NCI-H1417 (cell line): ENCODE measurements at places on chromosomes 3 and 15.

- DNase-seq, result no peak
These were observed 253 bp downstream of the IFT80 start for GRCh38 chr3:160398820-160399124.

DNA sequence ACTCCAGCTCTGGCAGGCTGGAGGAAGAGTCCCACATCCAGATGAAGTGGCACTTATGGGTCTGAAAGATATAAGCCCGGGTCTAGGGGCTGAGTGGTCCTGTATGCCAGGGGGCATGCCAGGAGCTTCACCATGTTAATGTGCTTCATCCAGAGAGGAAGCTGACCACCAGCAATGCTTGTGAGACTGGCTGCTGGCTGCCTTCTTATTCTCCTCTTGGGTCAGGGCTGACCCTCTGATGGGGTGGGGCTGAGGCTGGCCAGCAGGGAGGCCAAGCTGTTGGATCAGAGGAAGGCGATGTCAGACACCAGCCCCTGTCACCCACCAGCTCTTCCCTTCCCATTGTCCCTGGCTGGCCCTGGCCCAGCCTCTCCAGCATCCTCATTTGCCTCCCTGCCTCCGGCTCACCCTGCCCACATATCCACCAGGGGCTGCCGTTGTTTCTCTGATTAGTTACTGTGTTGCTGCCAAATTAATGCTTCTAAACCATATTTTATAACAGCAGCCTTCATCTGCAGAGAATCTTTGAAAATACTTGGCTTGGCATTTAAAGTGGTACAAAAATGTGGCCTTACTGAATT lies 20.4 kb upstream of the PSTPIP1 start:
- no peak for DNase-seq

GRCh38 chr15:37574985-37575384 lies 359.5 kb upstream of the TMCO5A start:
- no peak for DNase-seq

- DNase-seq, result no peak
These were observed 553.8 kb downstream of the MAGI1 start for GRCh38 chr3:65484964-65485363.

- DNase-seq, result no peak
These were observed 160.6 kb upstream of the RGMA start for GRCh38 chr15:93249623-93250022.

GRCh38 chr15:60428935-60429334 lies 31.1 kb upstream of the ANXA2 start:
- DNase-seq, result no peak

DNA sequence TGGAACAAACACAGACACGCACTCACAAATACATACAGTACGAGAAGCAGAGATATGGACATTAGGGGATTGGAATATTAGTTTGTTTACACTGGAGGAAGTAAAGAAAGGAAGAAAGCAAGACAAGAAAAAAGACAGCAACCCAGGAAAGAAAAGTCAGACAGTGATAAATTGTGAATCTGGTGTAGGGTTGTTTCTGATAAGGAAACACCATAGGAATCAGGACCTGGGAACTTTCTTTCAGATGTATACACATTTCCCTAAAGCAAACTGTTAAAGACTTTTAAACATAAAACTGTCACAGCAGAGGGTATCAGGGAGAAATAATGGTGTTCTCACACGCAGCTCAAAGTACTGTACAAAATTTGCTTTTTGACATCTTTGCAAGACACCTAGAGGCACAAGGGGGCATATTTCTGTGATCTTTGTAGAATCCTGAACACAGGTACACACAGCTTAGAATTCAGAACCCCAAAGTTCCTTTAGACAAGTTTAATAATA lies 153.7 kb downstream of the TUSC7 start:
- no peak for DNase-seq

DNA sequence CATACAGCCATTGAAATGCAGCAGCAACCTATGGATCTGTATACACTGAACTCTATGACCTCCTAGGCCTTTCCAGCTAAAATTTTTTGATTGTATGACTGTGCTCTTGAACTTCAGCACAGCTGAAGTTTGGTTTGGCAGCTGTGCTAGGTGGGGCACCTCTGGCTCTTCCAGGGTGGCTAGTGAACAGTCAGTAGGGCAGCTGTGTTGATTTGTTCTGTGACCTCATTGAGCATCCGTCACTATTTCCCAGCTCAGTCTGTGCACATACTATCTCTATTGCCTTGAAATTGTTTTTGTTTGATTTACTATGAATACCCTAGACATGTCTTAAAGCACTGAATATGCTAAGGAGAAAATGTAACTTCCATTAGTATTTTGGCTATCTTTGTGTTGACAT lies 363.2 kb upstream of the NAALADL2 start:
- no peak for DNase-seq

DNA sequence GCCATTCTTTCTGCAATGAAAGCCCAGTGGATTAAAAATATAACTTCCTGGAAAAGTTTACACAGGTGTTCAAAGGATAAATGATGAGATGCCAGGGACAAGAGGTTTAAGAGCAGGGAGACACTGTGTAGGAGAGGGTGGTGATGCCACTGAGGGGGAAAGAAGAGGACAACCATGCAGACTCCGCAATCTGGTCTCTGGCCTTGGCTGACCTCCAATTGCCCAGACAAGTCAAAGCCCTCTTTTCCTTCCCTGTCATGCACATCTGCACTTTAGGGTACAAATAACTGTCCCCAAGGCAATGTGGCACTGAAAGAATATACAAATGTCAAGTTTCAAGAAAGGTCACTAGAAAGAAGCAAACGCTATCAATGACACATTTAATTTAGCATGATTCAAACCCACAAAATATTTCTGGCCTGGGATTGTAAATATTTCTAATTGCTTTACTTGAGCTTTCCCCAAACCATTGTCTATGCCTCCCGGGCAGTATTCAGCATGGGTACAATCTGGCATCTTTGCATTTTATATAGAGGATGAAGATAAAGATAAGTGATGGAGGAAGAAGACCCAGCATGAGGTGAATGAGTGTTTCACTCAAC lies 319.4 kb downstream of the PLCL2 start:
- DNase-seq, result peak; percentile 1

DNA sequence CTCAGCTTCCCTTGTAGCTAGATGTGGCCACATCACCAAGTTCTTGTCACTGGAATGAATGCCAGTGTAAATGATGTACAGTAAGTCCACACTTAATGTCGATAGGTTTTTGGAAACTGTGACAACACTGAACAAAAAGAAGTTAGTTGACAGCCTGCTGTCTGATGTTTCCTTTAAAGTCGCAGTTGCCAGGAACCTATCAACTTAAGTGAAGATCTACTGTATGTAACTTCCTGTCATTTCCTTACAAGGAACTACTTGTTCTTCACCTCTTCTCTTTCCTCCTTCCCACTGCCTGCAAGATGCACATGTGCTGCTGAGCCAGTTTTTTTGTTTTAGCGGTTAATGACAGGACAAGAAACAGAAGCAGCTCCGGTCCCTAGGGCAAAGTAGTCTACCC lies 44.6 kb downstream of the HDGFL3 start:
- DNase-seq, result no peak

- DNase-seq, result no peak
These were observed 17.3 kb downstream of the PXK start for GRCh38 chr3:58349792-58350626.

DNA sequence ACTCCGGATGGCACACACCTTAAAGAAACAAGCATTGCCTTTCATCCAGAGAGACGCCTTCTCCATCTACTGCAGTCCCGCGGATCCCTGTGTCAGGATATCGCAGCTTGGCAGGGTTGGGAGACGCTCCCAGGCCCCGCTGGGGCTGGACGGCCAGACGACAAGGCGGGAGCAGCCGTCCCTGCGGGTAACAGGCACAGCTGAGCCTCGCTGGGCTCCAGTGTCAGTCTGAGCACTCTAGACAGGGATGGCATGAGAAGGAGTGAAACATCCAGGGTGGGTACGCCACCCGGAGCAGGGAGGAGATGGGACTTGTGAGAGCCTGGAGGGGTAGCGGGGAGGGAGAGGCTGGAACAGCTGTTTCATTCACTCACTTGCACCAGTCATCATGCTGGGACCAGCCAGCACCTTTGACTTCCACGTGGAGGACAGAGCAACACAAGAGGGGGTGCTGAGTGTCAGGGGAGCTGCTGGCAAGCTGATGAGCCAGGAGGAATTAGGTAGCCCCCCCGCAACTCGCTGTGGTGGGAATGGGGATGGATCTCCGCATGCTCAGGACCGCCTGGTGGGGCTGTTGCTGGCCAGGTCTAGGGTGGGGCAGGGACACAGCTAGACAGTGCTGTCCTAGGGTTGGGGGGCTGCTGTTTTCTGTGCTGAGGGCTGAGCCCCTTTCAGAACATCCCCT lies 31.6 kb upstream of the SNRPA1 start:
- DNase-seq, result no peak

DNA sequence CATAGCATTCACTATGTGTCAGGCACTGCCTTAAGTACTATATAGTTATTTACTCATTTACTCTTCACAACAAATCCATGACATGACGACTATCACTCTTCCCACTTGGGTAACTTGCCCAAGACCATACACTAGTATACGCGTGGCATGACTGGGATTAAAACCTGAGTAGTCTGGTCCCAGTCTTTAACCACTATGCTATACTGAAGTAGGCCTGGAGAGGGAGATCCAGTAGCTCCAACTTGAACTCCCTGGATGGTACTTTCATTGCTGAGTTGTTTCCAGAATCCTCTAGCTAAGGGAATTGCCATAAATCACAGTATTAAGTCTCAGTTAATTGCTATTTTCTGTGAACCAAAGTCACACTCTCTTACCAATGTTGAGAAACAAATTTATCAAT lies 116.2 kb upstream of the LSAMP start:
- no peak for DNase-seq

GRCh38 chr3:86869566-86869965 lies 121.4 kb downstream of the VGLL3 start:
- no peak for DNase-seq

- DNase-seq, result peak; percentile 49
These were observed 8.6 kb downstream of the CLEC3B start for GRCh38 chr3:45034612-45035252.

GRCh38 chr3:11948866-11949265 lies 55.3 kb upstream of the SYN2 start:
- no peak for DNase-seq

- DNase-seq, result no peak
These were observed 1168.6 kb upstream of the ALCAM start for GRCh38 chr3:104198131-104198530.

DNA sequence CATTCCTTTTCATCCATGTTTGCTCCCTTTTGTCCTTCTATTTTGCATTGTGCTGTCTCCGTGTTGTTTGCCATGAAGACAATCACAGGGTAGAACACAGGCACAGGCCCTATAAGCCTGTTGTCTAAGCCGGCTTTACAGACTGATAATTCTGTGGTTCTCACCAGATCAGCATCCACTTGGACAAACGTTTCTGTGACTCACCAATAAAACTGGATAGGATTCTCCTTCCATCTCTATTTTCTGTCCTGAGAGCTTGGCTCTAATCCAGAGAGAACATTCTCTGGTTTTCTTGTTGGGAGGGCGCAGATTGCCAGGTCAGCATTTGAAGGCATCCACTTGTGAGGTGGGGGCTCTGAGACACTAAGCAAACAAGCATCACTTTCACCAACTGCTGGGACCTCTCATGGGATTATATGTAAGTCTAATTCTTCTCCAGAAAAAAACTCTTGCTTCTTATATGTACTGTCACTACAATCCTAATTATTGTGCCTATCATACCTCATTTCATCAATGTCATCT lies 101.6 kb downstream of the ERC2 start:
- peak; percentile 6 for DNase-seq

- DNase-seq, result peak; percentile 46
These were observed 51.9 kb upstream of the MUC13 start for GRCh38 chr3:124986192-124987143.

GRCh38 chr3:187689984-187690383 lies 12.4 kb downstream of the RTP2 start:
- DNase-seq, result no peak

- DNase-seq, result no peak
These were observed 27.0 kb upstream of the VILL start for GRCh38 chr3:37963635-37964034.

DNA sequence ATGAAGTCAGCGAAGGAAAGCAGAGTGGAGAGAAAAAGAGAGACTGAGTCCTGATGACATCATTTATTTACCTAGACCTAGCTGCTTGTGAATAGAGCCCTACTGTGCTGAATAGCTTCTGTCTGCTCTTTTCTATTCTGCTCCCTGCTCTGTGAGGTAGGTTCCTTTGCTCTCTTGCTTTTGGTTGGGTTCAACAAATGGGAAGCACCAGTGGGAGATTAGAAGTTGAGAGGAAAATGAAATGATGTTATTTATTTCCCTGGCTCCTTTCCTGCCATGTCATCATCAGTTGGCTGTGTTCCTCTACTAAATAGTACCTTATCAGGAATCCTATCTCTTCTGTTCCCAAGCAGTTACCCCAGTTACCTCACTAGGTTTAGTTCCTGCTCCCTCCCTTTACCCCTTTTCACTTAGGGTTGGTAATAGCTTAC lies 23.5 kb downstream of the DTWD1 start:
- no peak for DNase-seq

DNA sequence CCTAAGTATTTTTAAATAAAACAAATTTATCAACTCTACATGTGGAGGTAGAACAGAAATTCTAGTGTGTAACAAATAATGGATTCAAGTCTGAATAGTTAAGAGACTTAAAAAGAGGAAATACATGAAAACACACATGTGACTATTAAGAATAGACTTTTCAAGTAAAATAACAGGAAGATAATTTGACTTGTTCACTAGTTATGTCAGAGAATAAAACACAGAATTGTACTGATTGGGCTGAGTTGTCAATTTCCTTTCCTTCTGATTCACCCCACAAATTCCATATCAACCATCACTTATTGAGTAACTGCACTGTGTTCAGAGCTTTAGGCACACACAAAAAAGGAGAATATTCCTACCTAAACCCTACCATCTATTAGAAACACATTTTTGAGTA lies 557.2 kb downstream of the TUSC7 start:
- DNase-seq, result no peak

DNA sequence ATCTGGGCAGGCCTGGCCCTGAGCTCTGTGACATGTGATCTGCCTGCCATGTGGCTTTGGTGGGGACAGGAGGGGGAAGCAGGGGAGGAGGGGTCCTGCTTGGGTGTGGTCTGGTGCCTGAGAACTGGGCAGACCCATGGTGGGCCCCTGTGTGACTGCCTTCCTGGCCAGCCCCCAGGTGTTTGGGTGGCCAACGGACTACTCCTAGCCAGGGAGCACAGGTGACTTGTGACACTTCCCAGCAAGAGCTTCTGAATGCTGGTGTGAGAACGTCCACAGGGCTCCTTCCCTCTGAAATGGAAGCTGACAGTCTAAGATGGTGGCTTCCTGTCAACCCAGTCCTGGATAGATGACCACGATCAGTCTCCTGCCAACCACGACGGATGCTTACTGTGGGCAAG lies 136.1 kb upstream of the MEF2A start:
- DNase-seq, result no peak
